Stimulated activated CD8-positive, alpha-beta memory T cell treated with anti-CD3 and anti-CD28 coated beads, Interleukin-4, amount 100 ng/mL, for 4 hours (primary cell): ENCODE measurements at places on chromosomes 5 and 9.

DNA sequence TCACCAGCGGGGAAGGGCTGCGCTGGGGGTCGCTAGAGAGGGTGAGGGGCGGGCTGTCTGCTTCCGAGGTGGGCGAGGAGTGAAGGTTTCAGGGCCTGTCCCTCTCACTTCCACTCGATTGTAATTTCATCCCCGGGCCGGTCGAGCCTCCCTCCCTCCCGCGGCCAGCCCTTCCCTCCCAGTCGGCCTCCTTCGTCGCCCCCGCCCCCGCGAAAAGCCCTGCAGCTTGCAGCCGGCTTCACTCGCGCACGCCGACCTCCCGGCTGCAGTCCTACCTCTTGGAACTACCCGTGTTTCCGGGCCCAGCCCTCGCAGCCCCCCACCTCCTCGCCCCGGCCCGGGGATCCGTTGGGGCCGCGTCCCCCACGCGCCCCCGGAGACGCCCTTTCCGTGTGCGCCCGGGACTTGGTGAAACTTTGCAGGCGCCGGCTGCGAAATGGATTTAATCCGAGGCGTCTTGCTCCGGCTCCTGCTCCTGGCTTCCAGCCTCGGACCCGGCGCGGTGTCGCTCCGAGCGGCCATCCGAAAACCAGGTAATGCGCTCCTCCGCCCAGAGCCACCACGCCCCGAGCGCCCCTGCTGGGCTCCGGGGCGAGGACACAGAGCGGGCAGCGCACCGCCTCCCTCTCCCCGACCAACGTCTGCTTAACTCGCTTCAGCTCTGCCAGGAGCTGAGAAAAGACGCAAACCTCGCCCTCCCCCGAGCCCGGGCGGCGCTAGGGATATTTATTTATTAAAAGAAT is at the start of gene EGFLAM:
Gene EGFLAM, plus strand, starts transcription at position 241 of the 743 bp plus-strand sequence. Its CDS starts 196 bp downstream, at position 437.
- DNase-seq = no peak

DNA sequence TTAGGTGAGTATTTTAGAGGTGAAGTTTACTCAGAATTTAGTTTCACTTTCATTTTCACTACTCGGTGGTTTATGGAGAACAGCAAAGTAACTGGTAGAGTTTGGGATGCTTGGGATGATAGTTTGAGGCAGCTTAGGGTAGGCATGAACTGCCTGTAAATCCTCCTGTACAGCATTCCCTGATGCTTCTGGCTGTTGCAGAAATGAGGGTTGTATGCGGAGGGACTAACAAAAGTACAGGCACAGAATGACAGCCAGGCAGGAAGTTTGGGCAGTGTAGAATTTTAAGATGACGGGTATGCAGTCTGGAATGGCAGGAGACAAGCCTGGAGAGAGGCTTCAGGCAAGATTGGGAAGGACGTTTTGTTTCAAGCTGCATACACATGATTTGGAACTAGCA is 48.0 kb upstream of the FAM120AOS start:
- no peak for DNase-seq

GRCh38 chr5:100790170-100790665 is 112.9 kb downstream of the ST8SIA4 start:
- DNase-seq = no peak

GRCh38 chr5:65213921-65214525 is 267.7 kb downstream of the ADAMTS6 start:
- no peak for DNase-seq

- DNase-seq = no peak
Observed at GRCh38 chr5:53446908-53447307, 33.5 kb upstream of the FST start.

GRCh38 chr5:113047234-113047633 is 70.6 kb downstream of the DCP2 start:
- no peak for DNase-seq
